Ovary (tissue), 10 donors: ENCODE measurements at places on chromosomes 11 and 22. TPM values are rescaled to one million over a fixed set of nuclear protein-coding genes. Genes with fewer than 3 reads are reported as not detected.

Gene CARNS1
- total RNA-seq: 0.45 TPM

Gene HEPHL1
- total RNA-seq: not detected

Gene OR8A1
- total RNA-seq: not detected

Gene BDNF
- 0.52 TPM for total RNA-seq

Gene MRGPRF
- total RNA-seq: 30.7 TPM

Gene C11orf42
- not detected for total RNA-seq

Gene PIK3IP1
- 18.7 TPM for total RNA-seq

Gene MS4A4A
- 12.5 TPM for total RNA-seq

Gene RASL10A
- total RNA-seq: 0.22 TPM

Gene KRTAP5-3
- total RNA-seq: not detected

Gene MUC5AC
- total RNA-seq: not detected

Gene MMP13
- not detected for total RNA-seq

Gene RIN1
- total RNA-seq: 7.7 TPM

Gene TESMIN
- 1.7 TPM for total RNA-seq

Gene GGTLC3
- not detected for total RNA-seq

Gene PANX3
- total RNA-seq: not detected

Gene AGBL2
- 0.83 TPM for total RNA-seq

Gene CELSR1
- total RNA-seq: 0.78 TPM

Gene KCTD14
- total RNA-seq: 0.78 TPM

Gene GDPD4
- total RNA-seq: not detected

Gene TAGLN
- 561 TPM for total RNA-seq

Gene NXPE1
- total RNA-seq: not detected

Gene EHF
- total RNA-seq: 102 TPM

Gene KLHL35
- 0.13 TPM for total RNA-seq

Gene THRSP
- 0.40 TPM for total RNA-seq

Gene FHIP1B
- 40.8 TPM for total RNA-seq

Gene TMPRSS6
- not detected for total RNA-seq

Gene B4GAT1
- 36.1 TPM for total RNA-seq

Gene NOX4
- total RNA-seq: 1.6 TPM

Gene OLFML1
- total RNA-seq: 43.6 TPM

Gene CRYBB3
- total RNA-seq: not detected
